NCI-H69 (cell line): ENCODE measurements at places on chromosomes 6 and 20.
A peak's percentile ranks its signal among the peaks of the same experiment; 100 is the strongest.

GRCh38 chr20:59764037-59764436 is 159.7 kb downstream of the PHACTR3 start:
- no peak for DNase-seq

- peak; percentile 59 for DNase-seq
Observed at GRCh38 chr20:19692685-19693119, 65.4 kb upstream of the RIN2 start.

DNA sequence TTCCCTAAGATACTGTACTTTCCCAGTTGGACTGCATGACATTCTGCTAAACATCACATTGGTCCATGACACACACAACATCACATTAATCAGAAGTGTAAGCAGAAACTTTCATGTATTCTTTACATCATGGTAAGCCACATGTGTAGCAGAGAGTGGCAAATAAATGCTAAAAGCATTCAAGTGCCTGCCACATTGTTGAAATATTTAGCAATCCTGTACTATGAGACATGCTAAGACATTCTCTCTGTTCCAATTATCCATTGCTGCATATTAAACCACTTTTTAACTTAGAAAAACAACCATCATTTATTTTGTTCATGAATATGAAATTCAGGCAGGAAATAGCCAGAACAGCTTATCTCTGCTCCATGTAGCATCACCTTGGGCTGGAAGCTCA is 207.7 kb upstream of the GJE1 start:
- no peak for DNase-seq

DNA sequence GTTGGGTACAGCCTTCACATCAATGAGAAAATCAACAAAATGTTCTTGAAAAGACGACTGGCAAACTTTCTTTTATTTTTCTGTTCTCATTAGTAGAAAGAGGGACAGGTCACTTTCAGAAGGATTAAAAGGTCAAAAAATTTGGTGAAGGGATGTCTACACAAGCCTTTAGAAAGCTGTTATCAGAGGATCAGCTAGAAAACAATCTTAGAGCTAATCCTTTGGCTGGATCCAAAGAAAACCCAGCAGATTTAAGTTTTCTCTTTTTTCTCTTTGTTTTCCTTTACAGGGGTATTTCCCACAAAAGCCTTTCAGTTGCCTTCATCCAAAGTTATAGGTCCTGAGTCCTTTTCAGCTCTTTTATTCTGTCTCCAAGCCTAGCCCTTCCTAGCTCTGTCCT is 57.3 kb upstream of the EDN1 start:
- no peak for DNase-seq

DNA sequence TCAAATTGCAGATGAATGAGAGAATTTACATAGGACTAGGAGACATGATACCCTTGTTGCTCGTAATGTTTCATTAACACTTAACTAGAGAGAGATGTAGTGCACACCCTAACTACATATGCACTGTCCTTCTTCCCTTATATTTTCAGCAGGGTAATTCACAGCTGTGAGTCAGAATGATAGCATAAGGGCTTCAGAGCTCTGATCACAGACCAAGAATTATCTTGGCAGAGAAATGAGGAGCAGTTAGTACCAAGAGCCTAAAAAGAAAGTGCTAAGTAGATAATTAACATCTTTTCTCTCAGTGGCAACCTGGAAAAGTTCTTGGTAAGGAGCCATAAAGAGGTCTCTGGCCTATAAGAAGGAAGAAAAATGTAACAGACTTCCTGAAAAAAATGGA is 35.8 kb downstream of the GRIK2 start:
- peak; percentile 84 for DNase-seq

- DNase-seq = no peak
Observed at GRCh38 chr6:41719436-41720261, 15.8 kb downstream of the TFEB start.

DNA sequence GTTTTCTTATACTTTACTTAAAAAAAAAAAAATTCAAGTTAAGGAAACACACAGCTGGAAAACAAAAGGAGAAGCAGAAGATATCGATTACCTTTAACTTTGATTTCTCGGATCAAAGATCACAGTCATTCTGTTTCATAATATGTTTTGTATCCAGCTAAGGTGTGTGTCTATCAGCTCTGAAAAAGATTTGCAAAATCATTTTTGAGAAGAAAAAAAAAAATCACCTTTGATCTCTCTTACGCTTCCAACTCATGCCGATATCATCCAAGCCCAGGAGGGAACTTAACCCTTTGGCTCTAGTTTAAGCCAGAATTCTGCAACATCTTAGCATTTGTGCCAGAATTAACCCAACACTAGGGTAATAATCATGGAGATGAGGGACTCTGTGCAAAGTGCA is 144.0 kb downstream of the NFATC2 start:
- no peak for DNase-seq

DNA sequence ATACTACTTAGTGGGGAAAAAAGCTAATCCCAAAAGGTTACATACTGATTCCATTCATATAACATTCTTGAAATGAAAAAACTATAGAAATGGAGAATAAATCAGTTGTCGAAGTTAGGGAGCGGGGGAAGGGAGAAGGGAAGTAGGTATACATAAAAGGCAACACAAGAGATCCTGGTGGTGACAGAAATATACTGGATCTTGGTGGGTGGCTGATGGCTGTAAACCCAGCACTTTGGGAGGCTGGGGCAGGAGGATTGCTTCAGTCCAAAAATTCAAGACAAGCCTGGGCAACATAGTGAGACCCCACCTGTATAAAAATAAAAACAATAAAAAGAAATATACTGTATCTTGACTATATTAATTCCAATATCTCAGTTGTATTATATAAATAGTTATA is 105.7 kb upstream of the LGSN start:
- no peak for DNase-seq

DNA sequence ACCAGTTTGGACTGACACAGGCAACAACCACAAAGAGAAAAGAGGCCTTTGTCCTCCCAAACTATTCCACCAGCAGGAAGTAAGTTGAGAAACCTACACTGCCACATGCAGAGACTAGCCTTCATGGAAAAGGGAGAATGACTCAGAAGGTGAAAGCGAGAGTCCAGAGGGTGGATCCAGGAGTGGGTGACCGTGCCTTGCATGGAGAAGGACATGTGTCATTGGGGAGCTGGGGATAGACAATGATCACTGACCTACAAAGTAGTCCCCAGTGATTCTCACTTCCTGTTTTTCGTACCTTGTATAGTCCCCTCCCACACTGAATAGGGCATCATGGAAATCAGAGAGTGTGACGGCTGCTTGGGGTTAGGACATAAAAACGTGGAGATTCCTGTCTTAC is 91.9 kb downstream of the MYLK4 start:
- no peak for DNase-seq

GRCh38 chr20:10352934-10353824 is 80.8 kb downstream of the MKKS start:
- DNase-seq = peak; percentile 48

- DNase-seq = peak; percentile 12
Observed at GRCh38 chr20:24773751-24774201, 175.3 kb upstream of the CST7 start.

DNA sequence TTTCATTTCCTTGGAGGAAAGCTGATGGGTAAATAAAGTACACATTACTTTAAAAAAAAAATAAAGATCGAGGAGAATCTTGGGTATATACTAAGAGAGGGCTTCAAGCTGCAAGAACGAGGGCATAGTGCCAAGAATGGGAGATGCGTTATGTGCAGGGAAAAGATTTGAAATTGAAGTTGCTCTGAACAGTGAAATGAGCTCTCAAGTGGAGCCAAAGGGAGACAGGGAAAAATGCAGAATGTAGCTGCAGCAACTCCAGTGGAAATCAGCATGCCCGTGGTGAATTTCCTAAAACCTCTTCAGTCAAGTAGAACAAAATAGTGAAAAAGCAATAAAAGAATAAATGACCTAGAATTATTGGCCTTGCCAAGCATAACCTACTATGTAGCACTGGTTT is 11.4 kb upstream of the COL9A1 start:
- DNase-seq = peak; percentile 33

- DNase-seq = no peak
Observed at GRCh38 chr6:30019819-30020218, 41.2 kb upstream of the POLR1H start.

- no peak for DNase-seq
Observed at GRCh38 chr6:142757852-142758628, 186.9 kb downstream of the HIVEP2 start.

- no peak for DNase-seq
Observed at GRCh38 chr20:55116598-55116997, 641.2 kb downstream of the DOK5 start.

GRCh38 chr6:54992789-54993188 is 146.2 kb downstream of the FAM83B start:
- peak; percentile 64 for DNase-seq

DNA sequence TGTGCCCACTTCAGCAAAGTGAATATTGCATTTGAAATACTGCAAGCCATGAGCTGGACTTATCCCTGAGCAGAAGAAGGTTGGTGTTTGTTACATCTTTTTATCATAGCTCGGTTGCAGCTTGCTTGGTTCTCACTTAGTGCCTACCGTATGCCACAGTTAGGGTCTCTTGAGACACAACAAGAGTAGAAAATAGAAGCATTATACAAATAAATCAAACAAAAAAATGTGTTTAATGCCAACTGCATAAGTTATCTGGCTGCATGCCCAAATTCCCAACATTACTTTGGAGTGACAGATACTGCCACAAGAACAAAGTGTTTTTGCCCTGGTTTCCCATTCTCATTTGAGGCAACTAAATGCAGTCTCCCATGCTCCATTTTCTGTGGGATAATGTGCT is 53.9 kb upstream of the LAMP5 start:
- DNase-seq = no peak

GRCh38 chr20:32522526-32522775 is 62.7 kb downstream of the NOL4L start:
- peak; percentile 82 for DNase-seq

DNA sequence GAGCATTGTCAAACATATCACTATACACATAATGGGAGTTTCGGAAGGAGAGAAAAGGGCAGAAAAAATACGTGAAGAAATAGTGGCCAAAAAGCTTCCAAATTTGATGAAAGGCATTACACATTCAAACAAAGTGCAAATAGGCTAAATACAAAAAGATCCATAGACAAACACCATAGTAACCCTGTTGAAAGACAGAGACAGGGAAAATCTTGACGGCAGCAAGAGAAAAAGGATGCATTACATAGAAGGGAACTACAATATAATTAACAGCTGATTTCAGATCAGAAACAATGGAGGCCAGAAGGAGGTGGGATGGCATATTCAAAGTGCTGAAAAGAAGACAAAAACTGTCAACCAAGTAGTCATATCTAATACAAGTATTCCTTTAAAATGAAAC is 170.8 kb downstream of the MRPL14 start:
- DNase-seq = no peak

GRCh38 chr6:149335924-149336608 is 18.6 kb downstream of the TAB2 start:
- DNase-seq = peak; percentile 40

DNA sequence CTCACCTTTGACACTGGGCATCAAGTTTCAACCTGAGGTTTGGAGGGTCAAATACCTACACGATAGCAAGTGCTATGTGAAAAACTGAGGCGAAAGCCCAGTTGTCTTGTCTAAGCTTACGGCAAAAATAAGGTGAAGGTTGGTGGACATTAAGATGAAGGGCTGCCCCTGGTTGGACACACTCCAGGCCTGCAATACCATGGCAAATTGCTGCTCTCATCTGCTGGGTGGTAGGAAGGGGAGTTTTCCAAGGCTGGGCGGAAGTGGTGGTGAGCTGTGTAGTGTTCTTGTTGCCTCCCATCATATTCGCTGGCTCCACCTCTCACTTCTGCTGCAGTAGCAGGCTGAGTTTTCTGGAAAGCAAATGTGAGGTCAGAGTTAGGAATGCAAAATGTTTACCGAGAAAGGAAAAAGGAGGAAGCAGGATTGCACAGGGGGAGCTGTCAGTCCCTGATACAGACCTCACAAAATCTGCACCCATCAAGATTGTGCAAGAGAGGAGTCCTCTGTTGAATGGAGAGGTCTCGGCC is 33.7 kb downstream of the SCP2D1 start:
- no peak for DNase-seq

DNA sequence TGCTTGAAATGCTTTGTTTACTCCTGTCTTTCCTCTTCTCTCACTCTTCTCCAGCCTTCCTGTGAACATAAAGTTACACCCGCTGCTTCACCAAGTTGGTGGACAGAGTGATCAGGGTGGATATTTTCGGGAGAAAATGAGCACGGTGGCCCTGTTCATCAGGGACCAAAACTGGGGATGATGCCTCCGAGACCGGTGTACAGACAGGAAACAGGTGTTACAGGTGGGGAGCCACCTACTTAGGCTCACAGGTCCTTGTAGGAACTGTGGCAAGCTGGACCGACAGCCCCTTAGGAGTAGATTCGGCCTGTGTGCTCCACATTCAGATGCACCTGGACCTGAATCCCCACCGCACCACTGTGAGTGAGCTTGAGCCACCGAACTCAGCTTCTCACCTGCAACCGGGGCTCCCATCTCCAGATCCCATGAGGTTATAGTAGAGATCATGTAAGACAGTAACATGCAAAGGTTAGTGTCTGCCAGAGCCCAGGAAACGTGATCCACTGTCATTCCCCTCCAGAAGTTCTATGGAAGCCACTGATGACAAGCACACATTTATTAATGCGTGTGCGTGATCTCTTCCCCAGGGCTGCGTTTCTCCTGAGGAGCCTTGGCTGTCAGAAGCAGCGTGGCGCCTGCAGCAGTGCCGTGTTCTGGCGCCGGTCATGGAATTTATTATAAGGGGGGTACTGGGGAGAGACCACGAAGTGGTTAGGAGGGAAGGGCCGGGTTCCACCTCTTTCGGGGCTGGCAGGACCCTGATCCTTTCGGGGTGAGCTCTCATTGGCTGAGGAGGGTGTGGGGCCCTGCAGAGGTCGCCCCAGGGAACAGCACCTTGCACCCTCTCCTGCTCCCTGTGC is 94.2 kb downstream of the ERMARD start:
- peak; percentile 53 for DNase-seq

- no peak for DNase-seq
Observed at GRCh38 chr6:118559659-118560058, 11.6 kb downstream of the PLN start.

DNA sequence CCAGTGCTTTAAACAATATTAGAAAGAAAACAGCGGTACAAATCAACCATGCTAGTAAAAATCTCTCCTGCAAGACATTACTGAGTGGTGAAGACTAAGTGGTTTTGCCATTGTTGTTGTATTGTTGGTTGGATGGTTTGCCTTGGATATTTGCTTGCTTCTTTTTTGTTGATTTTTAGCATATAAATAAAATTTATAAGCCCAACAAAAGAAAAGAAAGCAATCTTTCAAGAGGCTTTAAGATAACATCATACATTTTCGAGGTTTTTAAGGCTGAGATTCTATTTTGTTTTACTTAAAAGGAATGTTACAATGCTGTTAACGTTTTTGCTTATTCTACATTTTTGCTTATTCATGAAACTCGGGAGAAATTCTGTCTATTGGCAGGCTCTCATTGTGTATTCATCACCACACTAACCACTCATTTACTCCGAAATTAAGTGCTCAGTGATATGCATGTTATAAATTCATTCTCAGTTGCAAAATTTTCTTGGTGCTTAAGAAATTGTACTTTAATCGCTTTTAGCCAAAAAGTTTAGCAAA is 139.1 kb downstream of the LAMA2 start:
- no peak for DNase-seq

DNA sequence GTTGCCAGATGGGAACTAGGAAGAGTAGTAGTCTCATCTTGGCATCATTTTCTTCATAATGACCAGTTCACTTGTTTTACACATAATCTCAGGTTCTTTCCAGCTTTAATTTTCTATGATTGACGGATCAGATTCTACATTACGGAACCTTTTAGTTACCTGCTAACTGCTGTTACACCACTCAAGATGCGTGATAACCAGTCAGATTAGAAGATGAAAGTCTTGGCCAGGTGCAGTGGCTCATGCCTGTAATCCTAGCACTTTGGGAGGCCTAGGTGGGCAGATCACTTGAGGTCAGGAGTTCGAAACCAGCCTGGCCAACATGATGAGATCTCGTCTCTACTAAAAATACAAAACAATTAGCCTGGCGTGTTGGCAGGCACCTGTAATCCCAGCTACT is 92.5 kb downstream of the NCOA3 start:
- DNase-seq = no peak
